ENCODE measurements at places on chromosomes 1 and 21. TPM values are rescaled to one million over a fixed set of nuclear protein-coding genes. Genes with fewer than 3 reads are reported as not detected.

Gene MRPS15
- 184 TPM for total RNA-seq

Gene CHIA
- total RNA-seq: not detected

Gene SMPDL3B
- 16.2 TPM for total RNA-seq

Gene RAD54L
- 32.5 TPM for total RNA-seq

Gene TMPRSS3
- 0.05 TPM for total RNA-seq

Gene C1orf226
- 2.0 TPM for total RNA-seq

Gene ADAMTS4
- not detected for total RNA-seq

Gene LCE1E
- total RNA-seq: 5.2 TPM

Gene NLRP3
- total RNA-seq: 0.71 TPM

Gene GNAT2
- total RNA-seq: not detected

Gene C2CD4D
- 3.5 TPM for total RNA-seq

Gene PCBP3
- total RNA-seq: not detected

Gene NTRK1
- not detected for total RNA-seq

Gene UHMK1
- total RNA-seq: 24.0 TPM

Gene KIF26B
- total RNA-seq: 0.74 TPM

Gene ILDR2
- total RNA-seq: 0.48 TPM

Gene NIBAN1
- total RNA-seq: 1.9 TPM

Gene ASTN1
- total RNA-seq: not detected

Gene LAPTM5
- total RNA-seq: not detected

Gene SPRR1B
- total RNA-seq: 1.9 TPM

Gene TMPRSS15
- not detected for total RNA-seq

Gene GPATCH2
- total RNA-seq: 6.0 TPM

Gene MARK1
- not detected for total RNA-seq

Gene NADK
- total RNA-seq: 98.1 TPM

Gene TAS1R3
- 1.6 TPM for total RNA-seq

Gene SOAT1
- 2.3 TPM for total RNA-seq

Gene KIF14
- total RNA-seq: 5.6 TPM

Gene KCNH1
- not detected for total RNA-seq

Gene IL6R
- 3.1 TPM for total RNA-seq

Gene EPS8L3
- total RNA-seq: 107 TPM

Gene KCNE1
- 0.05 TPM for total RNA-seq

Gene SRRM1
- 25.3 TPM for total RNA-seq

Gene CACNA1S
- not detected for total RNA-seq

Gene C1orf210
- total RNA-seq: 39.0 TPM

Gene TMEM240
- total RNA-seq: 1.4 TPM

Gene HECTD3
- total RNA-seq: 23.6 TPM

Gene BRDT
- not detected for total RNA-seq

Gene F13B
- 0.10 TPM for total RNA-seq

Gene ACOT11
- total RNA-seq: 23.4 TPM

Gene PTCH2
- 0.16 TPM for total RNA-seq

Gene KCNA3
- total RNA-seq: not detected

Gene ERO1B
- not detected for total RNA-seq

Gene KIF17
- not detected for total RNA-seq

Gene OR6K3
- total RNA-seq: not detected

Gene MRAP
- not detected for total RNA-seq

Gene LAMTOR2
- total RNA-seq: 130 TPM

Gene IRF6
- total RNA-seq: 30.2 TPM

Gene SLAMF9
- total RNA-seq: not detected

Gene FHAD1
- 0.15 TPM for total RNA-seq

Gene SYNC
- total RNA-seq: 0.65 TPM

Gene PYHIN1
- total RNA-seq: not detected

Gene SELL
- total RNA-seq: 2.0 TPM

Gene CASZ1
- 28.6 TPM for total RNA-seq

Gene LCE2B
- total RNA-seq: not detected

Gene ASAP3
- total RNA-seq: 3.1 TPM

Gene PSEN2
- total RNA-seq: 18.0 TPM

Gene UBL4B
- total RNA-seq: not detected

Gene MFAP2
- 0.08 TPM for total RNA-seq

All from HT-29 (cell line).